ENCODE measurements at places on chromosomes 5 and 9. TPM values are rescaled to one million over a fixed set of nuclear protein-coding genes. Genes with fewer than 3 reads are reported as not detected.
A peak's percentile ranks its signal among the peaks of the same experiment; 100 is the strongest.

The TUSC1 gene
- 0.38 TPM for total RNA-seq

The SPINK6 gene
- not detected for total RNA-seq

The RFESD gene
- total RNA-seq, result 9.8 TPM

The ENTREP1 gene
- total RNA-seq, result not detected

The ACTBL2 gene
- not detected for total RNA-seq

The PDLIM4 gene
- not detected for total RNA-seq

The MPDZ gene
- not detected for total RNA-seq

The DDX4 gene
- total RNA-seq, result not detected

The SLC34A1 gene
- 0.29 TPM for total RNA-seq

DNA sequence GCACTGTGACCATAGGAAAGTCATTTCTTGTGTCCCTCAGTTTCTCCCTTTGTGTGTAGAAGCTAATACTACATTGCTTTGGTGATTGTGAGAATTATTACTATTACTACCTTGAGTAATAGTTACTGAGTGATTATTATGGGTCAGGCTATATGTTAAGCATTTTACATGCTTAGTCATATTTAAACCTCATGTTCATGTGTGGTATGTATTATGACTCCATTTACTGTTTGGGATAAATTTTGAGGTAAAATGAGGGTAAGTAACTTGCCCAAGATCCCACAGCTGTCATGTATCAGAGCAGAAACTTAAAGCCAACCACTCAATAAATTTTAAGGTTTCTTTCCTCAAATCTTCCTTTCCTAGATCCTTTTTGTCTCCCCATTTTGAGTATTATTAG, 28.3 kb downstream of the SLF1 start:
- no peak for DNase-seq

DNA sequence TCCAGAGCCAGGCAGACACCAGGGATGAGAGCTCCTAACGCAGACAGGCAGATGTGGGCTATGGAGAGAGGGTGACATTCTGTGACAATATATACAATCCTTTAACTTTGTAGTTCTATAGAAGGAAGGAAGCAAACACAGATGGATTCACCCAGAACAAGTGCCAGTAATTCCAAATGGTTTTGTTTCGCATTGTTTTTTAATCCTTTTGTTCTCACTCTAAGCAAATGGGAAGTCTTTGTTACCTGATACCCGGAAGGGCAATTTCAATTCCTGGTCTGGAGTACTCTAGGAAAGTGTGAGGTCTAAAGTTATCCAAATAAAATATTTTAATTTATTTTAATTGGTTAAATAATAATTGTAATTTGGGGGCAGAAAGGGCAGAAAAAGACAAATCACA, 2.5 kb downstream of the FRMD3 start:
- no peak for DNase-seq

GRCh38 chr5:61468483-61468865, 136.4 kb downstream of the ZSWIM6 start:
- no peak for DNase-seq

GRCh38 chr5:109089191-109089590, 320.6 kb downstream of the PJA2 start:
- no peak for DNase-seq

DNA sequence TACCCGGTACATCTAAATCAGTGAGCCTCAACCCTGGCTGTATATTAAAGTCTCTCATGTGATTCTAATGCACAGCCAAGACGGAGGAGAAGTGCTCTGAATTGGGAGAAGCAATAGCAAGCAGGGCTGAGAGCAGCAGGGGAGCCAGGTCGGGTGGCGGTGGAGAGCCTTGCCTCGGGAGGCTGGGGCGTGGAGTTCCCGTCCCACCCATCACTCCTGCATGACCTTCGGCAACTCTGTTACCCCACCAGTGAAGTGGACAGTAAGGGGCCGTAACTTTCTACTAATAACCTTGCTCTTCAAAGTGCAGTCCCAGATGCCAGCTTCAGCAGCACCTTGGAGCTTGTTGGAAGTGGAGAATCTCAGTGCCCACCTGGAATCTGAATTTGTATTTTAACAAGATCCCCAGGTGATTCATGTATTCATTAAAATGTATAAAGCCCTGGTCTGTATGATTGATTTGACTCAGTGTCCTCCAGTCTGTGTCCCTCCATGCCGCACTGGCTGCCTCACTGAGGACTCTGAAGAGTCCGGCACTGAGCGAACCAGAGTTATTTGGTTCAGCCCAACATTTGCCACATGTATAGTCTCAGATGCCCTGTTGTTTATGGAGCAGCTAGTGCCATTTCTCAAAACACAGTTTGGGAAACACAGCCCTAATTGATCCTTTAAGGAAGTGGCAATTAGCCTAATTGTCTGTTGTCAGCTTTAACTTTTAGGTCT, 6.5 kb downstream of the ERGIC1 start:
- DNase-seq, result no peak

DNA sequence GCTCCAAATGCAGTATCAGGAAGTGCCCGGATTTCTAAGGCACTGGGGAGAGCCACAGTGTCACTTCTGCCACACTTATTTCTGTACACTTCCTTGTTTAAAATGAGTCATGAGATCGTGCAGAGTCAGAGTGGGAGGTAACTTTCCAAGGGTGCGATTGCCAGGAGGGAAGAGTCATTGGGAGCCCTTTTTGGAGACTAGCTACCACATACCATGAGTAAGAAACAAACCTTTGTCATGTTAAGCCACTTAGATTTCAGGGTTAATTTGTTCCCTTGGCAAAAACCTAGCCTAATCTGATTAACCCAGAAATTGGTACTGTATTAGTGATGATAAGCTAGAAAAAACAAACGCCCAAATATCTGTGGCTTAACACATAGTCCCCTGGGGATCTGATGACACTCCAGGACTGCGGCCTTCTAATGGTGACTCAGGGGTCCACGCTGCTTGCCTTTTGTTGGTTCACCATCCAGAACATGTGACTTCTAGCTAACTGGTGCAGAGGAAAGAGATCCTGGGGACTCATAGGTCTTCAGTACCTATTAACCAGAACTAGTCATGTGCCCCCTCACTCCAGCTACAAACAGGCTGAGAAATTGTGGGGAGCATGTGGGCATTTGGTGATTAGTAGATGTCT, 48.6 kb upstream of the TLE1 start:
- DNase-seq, result no peak

- DNase-seq, result no peak
Observed at GRCh38 chr5:29822521-29822920, 1371.0 kb upstream of the CDH6 start.

- no peak for DNase-seq
Observed at GRCh38 chr9:85630676-85631075, 111.1 kb downstream of the AGTPBP1 start.

DNA sequence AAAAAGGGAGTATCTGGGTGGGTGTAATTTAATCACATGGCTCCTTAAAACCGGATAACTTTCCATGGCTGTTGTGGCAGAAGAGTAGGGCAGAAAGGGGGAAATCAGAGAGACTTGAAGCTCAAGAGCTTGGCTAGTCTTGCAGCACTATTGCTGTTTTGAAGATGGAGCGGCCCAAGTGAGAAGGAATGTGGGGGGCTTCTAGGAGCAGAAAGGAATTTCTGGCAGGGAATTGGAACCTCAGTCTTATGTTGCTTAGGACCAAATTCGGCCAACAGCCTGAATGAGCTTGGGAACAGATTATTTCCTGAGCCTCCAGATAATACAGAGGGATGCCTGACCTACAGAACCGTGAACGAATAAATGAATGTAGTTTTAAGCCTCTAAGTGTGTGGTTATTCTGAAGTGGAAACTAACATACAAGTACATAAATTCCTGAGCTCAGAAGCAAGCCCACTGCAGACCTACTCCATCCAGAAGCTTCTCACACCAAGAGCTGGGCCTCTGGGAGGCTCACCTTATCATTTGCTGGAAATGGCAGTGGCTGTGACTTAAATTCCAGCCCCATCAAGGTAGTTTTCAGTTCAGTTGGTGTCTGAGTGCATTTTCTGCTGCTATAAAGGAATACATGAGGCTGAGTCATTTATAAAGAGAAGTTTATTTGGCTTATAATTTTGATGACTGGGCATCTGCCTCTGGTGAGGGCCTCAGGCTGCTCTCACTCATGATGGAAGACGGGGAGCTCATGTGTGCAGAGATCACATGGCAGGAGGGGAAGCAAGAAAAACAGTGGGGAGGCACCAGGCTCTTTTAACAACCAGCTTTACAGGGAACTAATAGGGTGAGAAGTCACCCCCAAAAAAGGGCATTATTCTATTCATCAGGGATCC, 15.3 kb upstream of the TMEM174 start:
- no peak for DNase-seq

DNA sequence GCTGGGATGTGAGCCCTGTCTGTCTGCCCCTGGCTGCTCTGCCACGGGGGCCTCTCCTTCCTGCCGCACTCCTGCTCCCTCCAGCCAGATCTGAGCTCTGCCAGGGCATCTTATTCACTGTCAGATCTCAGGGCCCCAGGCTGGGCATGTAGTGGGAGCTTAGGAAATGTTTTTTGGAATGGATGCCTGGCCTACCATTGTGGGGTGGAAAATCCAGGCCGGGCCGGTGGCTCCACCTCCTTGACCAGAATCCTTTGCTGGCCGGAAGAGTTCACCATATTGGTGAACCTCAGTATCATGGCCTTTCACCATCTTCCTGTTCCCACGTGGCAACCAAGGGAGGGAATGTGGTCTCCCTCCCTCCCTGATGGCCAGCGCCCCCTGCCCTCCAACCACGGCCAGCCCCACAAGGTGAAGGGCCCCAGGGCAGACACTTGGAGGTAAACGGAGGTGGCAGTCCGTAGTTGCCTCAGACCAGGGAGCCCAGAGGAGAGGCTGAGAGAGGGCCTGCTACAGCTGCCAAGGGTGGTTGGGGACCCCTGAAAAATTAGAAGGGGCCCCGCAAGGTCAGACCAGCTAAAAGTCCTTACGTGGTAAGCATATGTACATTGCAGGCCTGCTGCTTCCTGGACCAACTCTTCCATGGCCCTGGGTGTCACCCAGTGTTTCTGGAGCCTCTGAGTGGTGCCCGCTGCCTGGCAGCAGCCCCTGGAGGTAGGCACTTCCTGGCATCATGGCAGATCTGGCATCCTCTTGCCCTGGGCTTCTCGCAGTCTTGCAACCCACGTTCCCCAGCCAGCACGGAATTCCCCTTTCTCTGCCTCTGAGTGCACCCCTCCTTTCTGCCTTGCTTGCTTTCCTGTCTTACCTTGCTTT, 153.3 kb downstream of the RGS3 start:
- peak; percentile 68 for DNase-seq

DNA sequence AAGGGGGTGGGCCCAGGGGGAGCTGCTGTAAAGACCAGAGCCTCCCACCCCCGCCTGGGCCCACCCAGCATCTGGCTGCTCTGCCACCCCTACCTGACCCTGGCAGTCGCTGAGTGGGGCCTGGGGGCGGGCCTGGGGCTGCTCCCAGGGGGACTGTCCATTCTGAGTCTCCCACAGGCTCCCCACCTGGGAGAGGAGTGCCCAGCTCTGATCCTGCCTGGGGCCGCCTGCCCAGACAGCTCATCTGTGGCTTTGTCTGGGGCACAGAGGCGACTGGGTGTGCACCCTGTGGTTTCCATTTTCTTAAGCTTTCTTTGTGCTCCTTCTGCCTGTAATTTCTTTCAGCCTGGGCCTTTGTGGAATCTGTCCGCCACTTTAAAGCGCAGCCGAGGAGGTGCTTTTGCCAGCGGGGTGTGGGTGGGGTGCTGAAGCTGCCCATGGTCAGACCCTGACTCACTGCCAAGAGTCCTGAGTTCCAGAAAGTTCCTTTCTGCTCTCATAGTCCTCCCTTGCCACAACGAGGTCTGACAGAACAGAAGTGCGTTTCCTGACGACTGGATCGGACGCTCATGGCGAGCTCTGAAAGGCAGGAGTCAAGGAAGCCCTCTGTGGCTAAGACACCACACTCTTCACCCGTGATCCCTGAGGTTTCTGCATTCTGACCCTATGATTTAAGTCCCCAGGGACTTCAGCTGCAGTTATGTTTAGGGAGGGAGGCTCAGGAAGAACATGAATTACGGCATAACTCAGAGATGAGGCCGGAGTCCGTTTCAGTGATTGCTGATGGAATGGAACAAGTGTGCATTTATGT, 225.0 kb downstream of the FANCC start:
- peak; percentile 6 for DNase-seq

- DNase-seq, result no peak
Observed at GRCh38 chr9:106020186-106020585, 325.8 kb downstream of the TMEM38B start.

GRCh38 chr9:27385606-27386322, 88.8 kb upstream of the EQTN start:
- no peak for DNase-seq

GRCh38 chr9:128419061-128419925, 1.4 kb upstream of the CERCAM start:
- no peak for DNase-seq

GRCh38 chr5:132410451-132411303, 41.2 kb downstream of the SLC22A5 start:
- peak; percentile 89 for DNase-seq

- DNase-seq, result no peak
Observed at GRCh38 chr9:10855847-10856246, 243.0 kb upstream of the PTPRD start.

DNA sequence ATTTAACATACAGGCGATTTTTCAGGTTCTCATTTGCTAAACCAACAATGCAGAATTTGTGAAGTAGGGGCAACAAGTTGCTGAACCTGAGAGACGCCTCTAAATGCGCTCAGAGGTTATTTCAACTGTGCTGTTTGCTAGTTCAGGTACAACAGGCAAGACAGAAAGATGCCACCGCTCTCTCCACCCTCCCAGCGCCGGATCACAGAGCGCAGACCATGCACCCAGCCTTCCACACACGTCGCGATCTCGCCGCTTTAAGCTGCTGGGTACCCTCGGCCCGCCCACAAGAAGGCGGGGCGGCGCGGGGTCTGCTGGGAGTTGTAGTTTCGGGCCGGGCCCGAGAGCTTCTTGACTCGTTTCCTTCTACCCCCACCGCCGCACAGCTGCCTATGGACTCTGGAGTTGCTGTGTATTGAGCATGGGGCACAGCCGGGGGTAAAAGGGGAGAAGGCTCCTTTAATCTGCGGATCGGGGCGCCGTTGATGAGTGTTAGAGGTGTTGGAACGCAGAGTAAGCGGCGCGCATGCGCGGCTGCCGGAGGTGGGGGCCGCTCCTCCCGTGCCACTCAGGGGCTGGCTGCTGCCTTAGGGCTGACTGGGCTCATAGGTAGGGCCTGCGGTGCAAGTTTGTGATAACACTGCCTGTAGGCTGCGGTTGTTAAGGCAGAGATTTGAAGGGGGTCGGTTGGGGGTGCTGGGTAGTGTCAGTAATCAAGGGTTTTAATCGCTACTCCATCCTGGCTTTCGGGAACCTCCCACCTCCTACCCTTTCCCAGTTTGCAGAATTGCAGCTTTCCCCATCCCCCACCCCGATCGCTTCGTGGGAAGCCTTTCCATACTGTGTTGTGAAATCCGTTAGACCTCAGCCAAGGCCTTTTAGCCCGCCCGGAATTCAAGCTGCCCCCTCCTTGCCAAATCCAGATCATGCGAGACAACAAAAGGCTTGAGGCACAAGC, 40.3 kb upstream of the ABCA1 start:
- peak; percentile 92 for DNase-seq

- peak; percentile 35 for DNase-seq
Observed at GRCh38 chr9:95336281-95336680, 18.8 kb upstream of the FANCC start.

- DNase-seq, result no peak
Observed at GRCh38 chr5:92081958-92082712, 699.0 kb upstream of the ARRDC3 start.

GRCh38 chr9:16436545-16436944, 433.9 kb downstream of the BNC2 start:
- DNase-seq, result no peak

Data from activated CD8-positive, alpha-beta T cell treated with anti-CD3 and anti-CD28 coated beads for 36 hours (primary cell).